ENCODE measurements at places on chromosomes 3 and 15. TPM values are rescaled to one million over a fixed set of nuclear protein-coding genes. Genes with fewer than 3 reads are reported as not detected.
A peak's percentile ranks its signal among the peaks of the same experiment; 100 is the strongest.

RAB43 gene
- 10.8 TPM for total RNA-seq

LRTM1 gene
- total RNA-seq, result 1.6 TPM

TM4SF18 gene
- 5.2 TPM for total RNA-seq

NTRK3 gene
- 1.3 TPM for total RNA-seq

SEMA5B gene
- total RNA-seq, result not detected

WDR76 gene
- total RNA-seq, result 58.3 TPM

HTR3E gene
- not detected for total RNA-seq

DLL4 gene
- total RNA-seq, result 2.5 TPM

CLDN11 gene
- total RNA-seq, result 32.3 TPM

FAM81A gene
- total RNA-seq, result 4.9 TPM

TXNRD3 gene
- total RNA-seq, result 7.8 TPM

- DNase-seq, result no peak
Measured at GRCh38 chr3:5735896-5736295, 548.4 kb downstream of the EDEM1 start.

DNA sequence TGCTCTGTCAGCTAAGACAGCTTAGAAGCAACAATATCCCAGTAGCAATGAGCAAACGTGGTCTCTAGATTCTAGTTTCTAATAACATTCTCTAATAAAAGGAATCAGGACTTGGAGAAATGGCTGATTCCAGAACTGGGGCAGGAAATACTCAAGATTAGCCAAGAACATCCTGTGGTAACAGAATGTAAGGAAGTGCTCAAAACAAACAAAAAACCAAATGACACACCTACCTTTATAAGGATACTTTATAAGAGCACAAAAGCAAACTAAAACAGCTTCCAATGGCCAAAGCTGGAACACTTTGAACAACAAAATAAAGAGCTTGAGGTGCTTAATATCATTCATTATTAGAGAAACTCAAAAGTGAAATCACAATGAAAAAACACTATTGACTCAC, 33.1 kb upstream of the EIF5A2 start:
- DNase-seq, result no peak

DNA sequence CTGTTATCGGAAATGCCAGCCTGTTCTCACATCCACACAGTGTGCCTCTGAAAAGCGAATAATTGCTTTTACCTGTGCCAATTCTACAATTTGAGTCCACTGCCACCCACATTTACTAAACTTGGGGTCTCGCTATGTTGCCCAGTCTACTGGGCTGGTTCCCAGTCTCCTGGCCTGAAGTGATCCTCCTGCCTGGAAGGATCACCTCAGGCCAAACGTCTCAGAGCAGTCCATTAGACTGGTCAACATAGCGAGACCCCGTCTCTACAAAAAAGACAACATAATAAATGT, 827 bp upstream of the INO80 start:
- DNase-seq, result no peak

GRCh38 chr15:59722037-59722436, 32.9 kb upstream of the BNIP2 start:
- DNase-seq, result no peak

GRCh38 chr3:13709706-13710105, 160.8 kb downstream of the FBLN2 start:
- DNase-seq, result no peak

DNA sequence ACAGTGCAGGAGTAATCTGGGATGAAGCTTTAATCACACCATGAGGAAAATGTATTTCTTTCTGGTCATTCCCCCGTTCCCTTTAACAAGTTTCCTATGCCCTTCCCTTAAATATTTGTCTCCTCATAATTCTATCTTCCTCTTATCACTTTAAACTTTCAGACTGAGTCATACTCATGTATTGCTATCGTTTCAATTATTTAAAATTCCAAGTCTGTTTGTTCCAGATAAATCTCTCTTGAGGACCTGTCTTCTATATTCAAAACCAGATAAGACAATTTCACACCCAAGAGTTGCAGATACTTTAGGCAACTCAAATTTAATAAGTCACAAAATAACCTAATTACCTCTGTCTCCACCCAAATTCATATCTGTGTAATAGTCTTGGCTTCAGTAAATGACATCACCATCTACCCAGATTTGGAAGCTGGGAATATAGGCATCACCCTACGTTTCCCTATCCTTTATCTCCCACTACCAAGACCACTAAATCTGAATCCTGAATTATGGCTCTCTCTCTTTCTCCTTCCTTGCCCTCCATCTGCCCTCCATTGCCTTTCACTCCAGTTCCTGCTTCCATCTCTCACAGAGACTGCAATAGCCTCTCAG, 220.1 kb downstream of the PYDC2 start:
- DNase-seq, result no peak

DNA sequence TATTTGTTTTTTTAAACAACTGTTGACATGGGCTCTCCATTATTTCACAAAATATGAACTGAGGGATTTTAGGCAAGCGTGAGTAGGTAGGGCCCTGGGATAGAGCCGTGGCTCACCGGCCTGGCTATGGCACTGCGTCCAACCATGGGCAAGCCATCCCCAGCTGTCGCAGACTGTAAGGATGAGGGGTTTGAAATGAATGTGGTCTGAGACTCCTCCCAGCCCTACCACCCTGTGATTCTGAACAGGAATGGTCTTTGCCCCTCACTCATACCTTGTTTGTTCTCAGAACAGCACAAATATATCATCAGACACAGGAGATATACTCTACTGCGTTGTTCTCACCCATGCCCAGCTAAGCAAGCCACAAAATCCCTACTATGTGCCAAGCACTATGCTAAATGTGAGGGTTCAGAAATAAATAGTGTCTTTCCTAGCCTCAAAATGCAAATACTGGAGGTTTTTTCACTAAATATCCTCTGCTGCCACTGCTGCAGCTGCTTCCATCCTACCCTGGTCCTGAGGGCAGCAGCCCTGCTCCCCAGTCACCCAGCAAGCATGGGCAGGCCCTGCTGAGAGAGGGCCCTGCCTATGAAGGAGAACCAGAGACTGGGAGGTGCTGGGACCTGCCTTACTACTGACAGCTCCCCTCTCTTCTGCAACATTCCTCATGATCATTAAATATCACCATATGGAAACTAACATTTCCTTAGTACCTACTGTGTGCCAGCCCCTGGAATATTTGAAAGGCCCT, 102.8 kb downstream of the XXYLT1 start:
- DNase-seq, result no peak

DNA sequence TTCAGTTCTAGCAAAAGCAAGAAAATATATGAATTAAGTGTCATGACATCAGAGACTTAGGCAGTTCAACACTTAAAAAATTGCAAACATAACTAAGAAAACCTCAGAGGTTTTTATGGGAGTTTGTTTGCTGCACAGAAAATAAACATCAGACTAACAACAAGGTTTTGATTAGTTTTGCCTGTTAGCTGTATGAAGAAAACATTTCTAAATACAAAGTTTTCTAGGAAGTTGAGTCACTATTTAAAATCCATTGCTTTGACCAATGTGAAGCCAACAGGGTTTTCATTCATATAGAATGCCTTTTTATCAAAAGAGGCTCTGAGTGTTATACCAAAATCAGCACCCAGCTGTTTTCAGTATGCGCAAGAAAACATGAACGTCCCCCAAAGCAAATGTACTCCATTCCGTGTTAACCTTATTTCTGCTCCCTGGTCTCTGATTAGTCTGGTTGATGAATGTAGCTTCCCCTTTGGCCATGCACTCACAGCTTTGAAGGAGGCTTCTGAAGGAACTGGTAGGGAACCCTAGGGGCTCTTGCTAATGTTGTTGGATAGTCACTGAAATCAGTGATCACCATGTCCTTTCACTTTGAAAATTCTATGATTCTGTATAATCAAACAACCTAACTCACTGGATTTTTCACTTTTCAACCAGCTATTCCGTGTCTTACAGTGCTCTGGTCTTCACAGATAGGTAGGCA, 89.6 kb upstream of the TSEN2 start:
- peak; percentile 24 for DNase-seq

GRCh38 chr3:141170678-141171295, 60.8 kb upstream of the PXYLP1 start:
- DNase-seq, result no peak

GRCh38 chr3:187629711-187630110, 40.5 kb downstream of the SST start:
- DNase-seq, result peak; percentile 10

DNA sequence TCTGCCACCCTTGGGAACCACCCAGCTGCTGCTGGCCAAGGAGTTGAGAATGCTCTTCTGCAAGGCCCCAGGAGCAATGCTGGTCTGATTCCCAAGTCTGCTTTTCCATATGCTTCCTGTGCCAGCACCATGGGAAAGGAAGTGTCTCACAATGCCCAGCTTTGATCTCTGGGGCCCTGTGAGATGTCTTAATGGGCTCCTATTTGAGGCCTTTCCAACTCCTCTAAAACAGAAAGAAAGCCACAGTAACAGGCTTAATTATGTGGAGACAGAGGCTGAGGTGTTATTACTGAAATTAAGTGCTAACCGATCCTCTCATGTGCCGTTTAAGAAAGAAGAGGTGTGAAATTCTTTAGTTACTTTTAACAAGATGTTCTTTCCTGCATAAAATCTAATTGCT, 4.5 kb downstream of the EOGT start:
- peak; percentile 20 for DNase-seq

DNA sequence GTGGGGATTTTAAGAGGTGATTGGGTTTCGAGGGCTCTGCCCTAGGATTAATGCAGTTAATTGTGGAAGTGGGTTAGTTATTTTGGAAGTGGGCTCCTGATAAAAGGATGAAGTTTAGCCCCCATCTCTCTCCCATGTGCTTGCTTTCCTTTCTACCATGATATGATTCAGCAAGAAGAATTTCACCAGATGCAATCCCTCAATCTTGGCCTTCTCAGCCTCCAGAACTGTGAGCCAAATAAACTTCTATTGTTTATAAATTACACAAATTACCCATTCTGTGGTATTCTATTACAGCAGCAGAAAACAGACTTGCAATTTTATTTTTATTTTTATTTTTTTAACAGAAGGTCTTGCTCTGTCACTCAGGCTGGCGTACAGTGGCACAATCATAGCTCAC, 27.3 kb upstream of the UBE2E1 start:
- DNase-seq, result no peak

DNA sequence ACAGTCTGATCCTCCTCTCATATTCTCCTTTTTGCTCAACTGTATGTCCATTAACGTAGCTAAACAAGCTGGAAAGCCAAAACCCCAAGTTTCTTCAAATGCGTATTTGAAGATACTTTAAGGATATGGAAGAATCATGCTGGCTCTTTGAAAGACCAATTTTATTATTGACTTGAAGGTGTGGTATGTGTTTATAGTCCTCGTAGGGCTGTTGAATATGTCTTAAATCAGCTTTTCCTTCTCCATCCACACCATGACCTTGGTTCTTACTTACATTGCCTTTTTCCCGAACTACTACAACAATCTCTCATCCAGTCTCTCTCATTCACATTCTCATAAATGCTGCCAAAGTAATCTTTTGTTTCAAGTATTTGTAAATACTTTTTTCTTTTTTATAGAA, 19.7 kb upstream of the THUMPD3 start:
- DNase-seq, result no peak

GRCh38 chr3:101567528-101568317, 6.1 kb downstream of the TRMT10C start:
- DNase-seq, result no peak

DNA sequence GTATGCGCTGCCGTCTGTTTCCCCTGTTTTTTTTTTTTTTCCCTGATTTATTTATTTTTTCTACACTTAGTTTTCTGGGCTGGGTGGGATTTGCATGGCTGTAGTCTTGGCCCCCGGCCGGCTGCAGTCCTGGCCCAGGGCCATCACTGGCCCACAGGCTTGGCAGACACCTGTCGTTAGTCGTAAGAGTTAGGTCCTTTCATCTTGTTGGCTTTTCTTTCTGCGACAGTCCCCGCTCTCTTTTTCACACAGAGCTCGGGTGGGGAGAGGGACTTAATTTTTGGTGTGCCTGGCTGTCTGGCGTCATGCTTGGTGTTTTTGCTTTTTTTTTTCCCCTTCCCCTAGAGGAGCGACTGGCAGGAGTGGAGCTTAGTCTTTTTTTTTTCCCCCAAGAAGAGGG, 183.4 kb downstream of the KLF13 start:
- DNase-seq, result no peak

DNA sequence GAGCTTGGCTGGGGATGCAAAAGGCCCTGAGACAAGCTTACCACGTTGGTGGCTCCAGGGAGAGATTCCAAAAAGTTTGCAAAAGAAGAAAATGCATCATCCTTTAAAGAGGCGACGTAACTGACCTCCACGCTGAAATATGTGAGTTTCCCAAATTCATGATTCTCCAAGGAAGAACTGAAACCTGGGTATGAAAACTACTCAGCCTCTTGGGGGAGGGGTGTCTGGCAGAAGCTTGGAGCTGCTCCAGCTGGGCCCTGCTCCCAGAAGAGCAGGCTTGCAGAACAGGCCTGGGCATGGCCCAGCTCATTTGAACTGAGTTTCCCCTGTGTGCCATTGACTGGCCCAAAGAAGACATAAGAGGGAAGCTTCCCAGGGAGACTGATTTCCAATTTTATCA, 20.5 kb downstream of the CPN2 start:
- peak; percentile 20 for DNase-seq

GRCh38 chr3:102979191-102979590, 544.4 kb downstream of the ZPLD1 start:
- DNase-seq, result no peak

- no peak for DNase-seq
Measured at GRCh38 chr3:183212565-183212964, 40.5 kb upstream of the B3GNT5 start.

DNA sequence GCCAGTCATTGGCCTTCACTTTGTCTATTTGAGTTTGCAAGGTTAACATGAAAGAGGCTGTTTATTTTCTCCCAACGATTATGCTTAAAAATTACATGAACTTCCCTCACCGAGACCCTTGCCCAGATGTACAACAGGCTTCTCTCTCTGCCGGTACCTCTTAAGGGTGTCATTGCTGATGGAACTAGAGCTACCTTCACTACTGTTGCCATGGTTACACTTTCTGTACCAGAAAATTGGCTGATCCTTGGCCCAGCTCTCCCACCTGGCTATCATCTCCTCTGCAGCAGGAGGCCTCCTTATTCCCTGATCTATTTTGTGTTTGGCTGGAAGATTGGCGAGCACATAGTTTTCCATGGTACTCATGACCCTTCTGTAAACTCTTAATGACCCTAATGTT, 24.0 kb upstream of the LIPC start:
- DNase-seq, result no peak

DNA sequence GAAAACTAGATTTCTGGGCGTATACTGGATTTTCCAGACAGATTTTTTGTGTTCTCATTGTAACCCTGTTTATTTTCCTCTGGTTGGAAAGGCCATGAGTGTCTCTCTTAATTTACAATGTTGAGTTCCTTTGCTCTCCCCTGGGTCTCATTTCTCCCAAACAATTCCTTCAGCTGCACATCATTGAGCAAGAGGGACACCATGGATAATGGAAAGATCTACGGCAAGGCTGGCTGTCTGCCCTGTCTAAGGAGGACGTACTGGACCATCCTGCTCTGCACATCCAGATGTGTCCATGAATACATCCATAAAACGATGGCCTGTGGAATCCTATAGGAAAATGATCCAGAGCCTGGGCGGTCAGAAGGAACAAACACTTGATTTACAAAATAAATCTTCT, 258.1 kb upstream of the MCTP2 start:
- no peak for DNase-seq

DNA sequence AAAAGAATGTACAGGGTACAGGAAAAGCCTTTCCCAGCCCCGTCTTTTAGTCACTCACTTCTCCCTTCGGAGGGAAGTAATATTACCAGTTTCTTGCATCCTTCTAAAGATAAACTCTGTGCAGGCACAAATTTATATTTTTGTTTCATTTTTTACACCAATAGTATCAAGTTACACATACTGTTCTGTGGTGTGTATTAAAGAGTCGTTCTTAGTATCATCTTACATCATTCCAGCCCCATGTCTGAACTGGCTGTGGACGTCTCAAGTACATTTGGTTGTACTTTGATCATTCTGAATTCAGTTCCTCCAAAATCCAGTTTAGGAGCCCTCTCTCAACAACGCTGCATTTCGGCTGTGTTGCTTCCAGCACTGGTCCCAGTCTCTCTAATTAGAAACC, 68.7 kb downstream of the LMLN start:
- no peak for DNase-seq
